ENCODE measurements at places on chromosomes 11 and 22. TPM values are rescaled to one million over a fixed set of nuclear protein-coding genes. Genes with fewer than 3 reads are reported as not detected.

- DNase-seq = no peak
Observed at GRCh38 chr11:108432783-108433182, 34.5 kb downstream of the C11orf65 start.

DNA sequence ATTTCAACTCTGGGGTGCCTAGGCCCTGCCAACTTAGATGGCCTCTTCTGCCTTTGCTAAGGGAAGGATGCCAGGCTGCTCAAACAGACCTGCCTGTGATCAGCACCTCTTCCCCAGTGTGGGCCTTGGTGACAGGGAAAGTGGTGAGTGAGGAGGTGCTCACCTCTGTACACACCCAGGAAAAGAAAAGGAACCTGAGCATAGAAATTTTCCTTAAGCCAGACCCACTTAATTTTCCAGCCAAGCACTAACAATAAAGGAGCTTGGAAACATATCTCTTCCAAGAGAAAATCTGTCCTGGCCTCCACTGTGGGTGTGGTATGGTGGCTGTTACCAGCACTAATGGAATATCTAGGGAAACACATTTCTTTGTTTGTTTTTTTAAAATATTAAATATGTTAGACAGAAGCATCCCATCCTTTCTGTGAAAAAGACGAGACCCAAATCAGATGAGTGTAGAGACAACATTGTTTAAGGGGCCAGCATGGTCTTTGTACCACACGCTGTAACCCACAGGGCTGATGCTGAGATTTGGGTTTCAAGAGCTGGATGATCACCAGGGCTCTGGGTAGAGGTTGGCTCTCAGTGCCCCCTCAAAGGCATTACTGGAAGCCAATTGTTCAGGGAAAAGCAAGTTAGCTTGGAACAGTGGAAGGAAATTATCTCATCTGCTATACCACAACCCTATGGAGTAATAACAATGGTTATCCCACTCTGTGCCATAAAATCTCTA, 472.2 kb downstream of the INSC start:
- no peak for DNase-seq

OR52I2 gene
- total RNA-seq = not detected

GRCh38 chr11:65927904-65928397, 8.7 kb downstream of the DRAP1 start:
- no peak for DNase-seq

DNA sequence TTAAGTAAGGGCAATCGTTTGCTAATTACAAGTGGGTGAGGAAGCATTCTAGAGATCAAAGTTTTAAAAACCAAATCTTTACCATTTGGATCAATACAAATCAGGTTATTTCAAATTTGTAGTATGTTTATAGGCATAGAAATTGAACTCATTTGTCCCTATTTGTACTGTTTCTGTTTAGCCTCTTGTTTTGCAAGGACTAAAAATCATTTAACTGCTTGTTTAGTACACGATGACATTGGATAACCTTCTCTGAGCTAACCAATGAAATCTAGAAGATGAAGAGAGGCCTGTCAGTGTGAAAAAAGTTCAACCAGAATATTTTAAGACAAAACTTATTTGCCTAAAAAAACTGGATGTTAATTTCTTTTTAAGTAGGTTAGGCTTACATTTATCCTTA, 40.0 kb downstream of the ZC3H12C start:
- no peak for DNase-seq

GRCh38 chr11:44818110-44818509, 91.3 kb downstream of the TSPAN18 start:
- DNase-seq = no peak

TPH1 gene
- 1.4 TPM for total RNA-seq

LMO2 gene
- total RNA-seq = 4.5 TPM

GRCh38 chr11:2531987-2532703, 87.3 kb downstream of the KCNQ1 start:
- no peak for DNase-seq

- no peak for DNase-seq
Observed at GRCh38 chr11:125978778-125979407, 33.0 kb downstream of the VSIG10L2 start.

CRYBB3 gene
- 0.54 TPM for total RNA-seq

DNA sequence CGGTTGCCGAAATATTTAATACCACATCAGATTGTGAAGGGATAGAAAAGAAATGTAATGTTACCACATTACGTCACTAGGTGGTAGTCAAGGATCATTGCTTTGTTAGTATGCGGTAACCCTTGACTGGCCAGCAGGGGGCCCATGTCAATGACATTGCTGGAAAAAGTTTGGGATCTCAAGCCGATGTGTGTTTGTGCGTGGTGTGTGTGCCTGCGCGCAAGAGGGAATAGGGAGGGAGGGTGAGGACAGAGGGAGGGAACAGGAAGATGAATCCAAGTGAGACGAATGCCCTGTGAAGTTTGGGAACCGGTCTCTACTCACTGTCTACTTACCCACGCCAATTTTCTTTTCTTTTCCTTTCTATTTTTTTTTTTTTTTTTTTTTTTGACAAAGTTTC, 10.7 kb upstream of the MRGPRX2 start:
- peak; percentile 76 for DNase-seq

GRCh38 chr11:85301895-85302678, 325.1 kb downstream of the DLG2 start:
- no peak for DNase-seq

DNA sequence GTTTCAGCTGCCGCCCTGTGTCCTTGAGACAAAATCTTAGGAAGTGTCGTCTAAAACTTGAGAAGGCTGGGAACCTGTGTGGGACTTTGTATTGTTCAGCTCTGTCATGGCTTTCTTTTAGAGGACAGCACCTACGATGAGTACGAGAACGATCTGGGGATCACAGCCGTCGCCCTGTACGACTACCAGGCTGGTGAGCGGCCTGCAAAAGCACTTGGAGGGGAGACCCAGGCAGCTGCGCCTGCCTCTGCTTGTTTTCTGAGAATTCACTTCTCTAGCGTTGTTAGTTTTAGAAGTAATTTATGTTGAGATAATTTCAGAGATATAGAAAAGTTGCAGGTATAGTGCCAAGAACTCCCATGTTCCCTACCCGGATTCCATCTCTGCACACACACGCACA, 35.2 kb downstream of the CTTN start:
- DNase-seq = no peak

GRCh38 chr11:3861683-3862082, 6.2 kb downstream of the STIM1 start:
- no peak for DNase-seq

C11orf87 gene
- total RNA-seq = 0.88 TPM

GRCh38 chr22:37498289-37498909, 12.2 kb upstream of the MFNG start:
- no peak for DNase-seq

PDE3B gene
- total RNA-seq = 12.3 TPM

DNA sequence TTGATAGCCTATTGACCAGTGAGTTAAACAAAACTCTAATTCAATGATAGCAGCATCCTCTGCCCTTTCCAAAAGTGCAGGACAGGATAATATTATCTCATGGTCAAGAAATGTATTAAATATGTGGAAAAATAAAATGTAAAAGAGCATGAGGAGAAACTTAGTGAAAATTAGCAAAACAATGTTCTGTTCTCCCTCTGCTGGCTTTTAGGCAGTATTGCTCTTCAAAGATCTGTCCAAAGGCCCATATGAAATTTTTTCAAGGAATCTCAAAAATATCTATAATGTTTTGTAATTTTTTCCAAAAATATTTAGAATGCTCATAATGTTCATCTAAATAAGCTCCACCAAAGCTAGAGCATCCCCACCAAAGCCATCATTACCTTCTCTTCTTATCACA, 8.3 kb upstream of the ARL14EP start:
- no peak for DNase-seq

- no peak for DNase-seq
Observed at GRCh38 chr11:115590254-115590653, 86.0 kb upstream of the CADM1 start.

DNA sequence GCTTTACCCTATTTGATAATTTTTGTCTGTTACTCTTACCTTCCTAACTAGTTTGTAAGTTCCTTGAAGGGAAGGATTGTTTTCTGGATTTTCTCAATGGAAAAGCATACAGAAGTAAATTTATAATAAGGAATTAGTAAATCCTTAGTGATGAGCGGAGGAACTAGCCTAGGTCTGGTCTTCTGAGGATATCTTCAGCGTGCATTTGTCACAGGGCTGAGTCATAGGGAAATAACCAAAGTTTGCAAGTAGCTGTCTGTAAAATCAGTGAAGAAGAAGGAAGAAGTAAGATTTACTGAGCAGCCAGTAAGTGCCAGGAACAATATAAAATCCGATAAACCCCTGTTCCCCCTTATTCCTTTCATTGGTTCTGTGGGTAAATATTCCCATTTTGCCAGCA, 162.7 kb upstream of the SORL1-AS1 start:
- DNase-seq = no peak

E2F8 gene
- total RNA-seq = 6.1 TPM

FXYD2 gene
- total RNA-seq = 5.7 TPM
